ENCODE measurements at places on chromosomes 5 and 9.

DNA sequence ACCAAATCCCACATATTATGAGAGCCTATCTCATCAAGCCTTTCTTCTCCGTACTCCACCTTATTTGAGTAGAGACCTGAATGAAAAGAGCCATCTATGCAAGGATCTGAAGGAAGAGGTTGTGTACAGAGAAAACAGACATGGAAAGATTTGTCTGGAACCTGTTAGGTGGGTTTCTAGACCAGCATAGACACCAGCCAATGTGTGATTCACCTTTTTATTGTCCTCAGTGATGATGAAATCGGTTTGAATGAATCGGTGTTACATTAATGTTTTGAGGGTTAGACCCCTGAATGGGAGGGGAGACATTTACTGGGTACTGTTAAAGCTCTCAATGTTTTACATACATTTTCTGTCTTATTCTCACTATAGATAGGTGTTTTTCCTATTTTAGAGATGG lies 223.6 kb downstream of the NMUR2 start:
- DNase-seq, result no peak

DNA sequence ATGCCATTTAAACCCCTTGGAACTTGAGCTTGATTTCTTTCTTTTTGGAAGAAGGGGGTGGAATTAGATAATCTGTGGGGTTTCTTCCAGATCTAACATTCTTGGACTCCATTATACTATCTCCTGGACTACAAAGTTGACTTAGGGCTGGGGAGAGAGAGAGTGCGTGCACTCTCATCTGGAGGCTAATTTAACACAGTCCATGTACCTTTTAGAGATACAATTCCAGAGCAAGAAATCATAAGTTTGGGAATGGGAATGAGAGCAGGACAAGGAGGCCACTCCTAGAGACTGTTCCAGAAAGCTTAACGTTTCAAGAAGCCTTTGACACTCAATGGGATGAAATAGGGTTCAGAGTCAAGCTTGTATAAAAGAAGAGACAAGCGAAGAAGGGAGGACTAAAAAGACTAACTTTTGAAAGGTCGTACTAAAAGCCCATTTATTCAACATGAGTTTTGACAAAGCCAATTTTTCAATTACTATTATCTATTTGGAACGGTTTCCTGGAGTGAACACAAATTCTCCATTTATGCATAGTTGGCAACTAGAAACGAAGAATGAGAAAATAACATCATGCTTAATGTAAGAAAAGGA lies 83.4 kb downstream of the ACTL7B start:
- no peak for DNase-seq

- DNase-seq, result no peak
Measured at GRCh38 chr5:10393491-10393890, 40.0 kb downstream of the MARCHF6 start.

DNA sequence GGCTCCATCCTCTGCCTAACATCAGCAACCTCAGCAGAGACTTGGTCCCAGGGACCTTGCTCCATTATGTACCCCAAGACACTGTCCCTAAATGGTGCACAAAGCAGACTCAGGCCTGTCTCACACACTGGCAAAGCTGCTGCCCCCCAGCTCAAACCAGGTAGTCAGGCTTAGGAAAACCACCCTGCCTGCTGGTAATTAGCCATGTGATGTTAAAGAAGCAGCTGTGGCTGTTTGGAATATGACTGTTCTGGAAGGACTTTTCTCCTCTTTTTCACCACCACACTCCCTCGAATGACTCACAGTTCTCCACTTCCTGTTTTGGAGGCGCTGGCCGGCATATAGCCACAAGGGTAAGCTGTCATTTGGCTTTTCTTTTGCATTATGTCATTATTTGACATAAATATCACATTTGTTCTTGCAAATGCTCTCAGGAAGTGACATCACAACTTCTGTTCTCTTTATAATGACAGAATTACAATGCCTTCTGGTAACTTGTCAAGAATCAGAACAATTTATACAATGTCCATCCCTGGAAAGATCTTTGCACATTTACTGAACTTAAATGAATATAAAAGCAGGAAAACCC lies 113.9 kb downstream of the SUSD1 start:
- no peak for DNase-seq

GRCh38 chr9:74742792-74743730 lies 144.7 kb downstream of the TRPM6 start:
- no peak for DNase-seq

DNA sequence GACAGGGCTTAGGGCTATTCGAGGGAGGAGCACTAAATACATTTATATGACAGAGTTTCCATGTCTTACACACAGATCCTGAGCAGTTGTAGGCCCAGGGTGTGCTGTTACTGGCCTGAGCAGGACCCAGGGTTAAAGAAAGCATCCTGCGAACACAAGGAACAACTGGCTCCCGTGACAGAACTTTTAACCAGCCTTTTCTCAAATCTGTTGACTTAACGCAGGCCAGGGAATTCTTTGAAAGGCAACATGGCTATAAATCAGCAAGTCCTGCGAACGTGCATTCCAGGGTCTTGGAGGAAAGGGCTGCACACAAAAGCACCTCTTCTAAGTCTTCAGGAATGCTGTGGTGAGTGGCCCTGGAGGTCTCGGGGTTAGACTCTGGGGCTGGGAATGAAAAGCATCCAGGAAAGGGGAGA lies 45.2 kb upstream of the ANKRD55 start:
- DNase-seq, result no peak

DNA sequence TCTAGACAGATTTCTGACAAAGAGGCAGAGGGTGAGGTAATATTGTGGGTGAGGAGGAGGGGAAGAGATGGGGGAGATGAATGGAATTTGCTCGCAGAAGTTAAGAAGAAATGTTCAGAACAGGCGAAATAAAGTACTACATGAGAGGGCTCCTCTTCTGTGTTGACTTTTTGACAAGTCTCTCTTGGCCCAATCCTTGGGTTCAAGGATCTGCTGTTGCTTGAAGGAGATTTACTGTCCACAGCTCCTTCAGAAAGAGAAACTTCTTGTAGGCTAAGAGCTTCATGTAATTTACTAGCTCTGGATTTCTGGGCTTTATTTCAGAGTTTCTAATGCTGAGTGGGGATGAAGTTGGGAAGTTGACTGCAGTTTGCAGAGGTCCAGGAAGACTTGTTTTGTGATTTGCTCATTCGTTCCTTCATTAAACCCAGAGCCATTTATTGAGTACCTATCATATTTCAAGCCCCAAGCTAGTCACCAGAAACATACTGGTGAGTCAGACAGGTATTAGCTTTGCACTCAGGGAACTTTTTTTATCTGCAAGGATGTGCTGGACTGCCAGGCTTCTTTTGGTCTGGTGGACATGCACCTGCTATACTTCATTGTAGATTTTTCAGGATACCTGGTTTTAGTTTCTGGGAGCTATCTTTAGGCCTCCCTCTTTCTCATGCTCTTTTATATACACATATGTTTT lies 402.9 kb upstream of the CLINT1 start:
- no peak for DNase-seq

GRCh38 chr5:156991714-156992113 lies 28.7 kb upstream of the TIMD4 start:
- DNase-seq, result no peak
